Inflammatory macrophage (primary cell): ENCODE measurements at places on chromosomes 13 and 19.

DNA sequence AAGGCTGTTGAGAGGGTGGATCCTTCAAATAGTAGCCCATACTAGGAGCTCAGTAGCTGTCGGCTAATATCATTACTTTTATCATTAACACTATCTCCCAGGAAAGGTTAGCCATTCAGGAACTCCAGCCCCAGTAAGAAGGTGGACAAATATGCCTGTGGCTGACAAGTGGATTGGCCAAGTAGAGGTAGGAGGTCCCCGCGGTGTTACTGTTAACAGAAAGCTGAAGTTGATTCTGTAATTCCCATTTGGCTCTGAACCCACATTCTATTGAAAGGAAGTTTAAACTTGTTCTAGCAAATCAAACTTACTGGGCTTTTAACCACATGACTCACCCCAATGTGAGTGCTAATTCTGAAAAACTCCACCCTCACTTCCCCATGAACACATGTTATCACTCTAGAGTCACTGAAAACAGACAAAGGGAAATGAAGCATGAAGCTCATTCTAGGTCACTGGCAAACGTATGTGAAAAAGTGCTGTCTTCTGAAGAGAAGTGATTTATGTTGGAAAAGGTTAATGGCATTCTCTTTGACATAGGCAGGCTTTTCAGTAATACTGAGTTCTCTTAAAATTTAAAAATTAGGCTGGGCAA is 273.5 kb downstream of the FGF14 start:
- DNase-seq = peak; percentile 4

GRCh38 chr13:90205911-90206310 is 1141.6 kb upstream of the MIR17HG start:
- DNase-seq = no peak

DNA sequence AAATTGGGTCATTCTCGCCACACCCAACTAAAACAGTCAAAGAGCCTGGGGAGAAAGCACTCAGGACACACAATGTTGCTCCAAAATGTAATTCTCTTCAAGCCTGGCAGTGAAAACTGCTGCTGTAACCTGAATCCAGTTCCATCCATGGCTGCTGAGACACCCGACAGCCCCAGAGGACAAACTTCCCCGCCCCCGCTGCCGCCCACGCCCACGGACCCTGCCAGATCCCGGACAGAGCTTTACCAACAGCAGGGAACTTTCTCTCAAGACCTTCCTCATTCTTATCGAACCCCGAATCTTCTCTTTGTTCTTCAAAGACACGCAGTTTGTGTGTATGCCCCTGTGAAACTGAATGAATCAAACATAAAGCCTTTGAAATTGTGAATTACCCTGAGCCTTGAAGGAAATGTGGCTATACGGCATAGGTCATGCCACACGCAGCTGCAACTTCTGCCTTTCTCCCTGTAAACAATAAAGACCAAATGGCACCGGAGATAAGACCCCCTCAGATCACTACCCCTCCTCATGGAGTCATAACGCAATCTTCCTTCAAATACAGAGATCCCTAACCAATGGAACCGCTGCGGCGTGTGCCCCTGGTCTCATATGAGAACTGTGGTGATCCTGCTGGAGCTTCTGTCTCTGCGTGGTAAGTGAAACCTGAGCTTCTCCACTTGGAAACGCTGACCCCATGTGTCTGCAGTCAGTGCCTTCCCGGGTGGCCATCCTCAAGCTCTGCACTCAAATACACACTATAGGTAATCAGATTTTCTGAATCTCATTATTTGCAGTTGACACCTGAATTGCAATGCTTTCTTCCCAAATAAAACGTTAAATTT is 4.8 kb upstream of the LAMP1 start:
- peak; percentile 64 for DNase-seq

DNA sequence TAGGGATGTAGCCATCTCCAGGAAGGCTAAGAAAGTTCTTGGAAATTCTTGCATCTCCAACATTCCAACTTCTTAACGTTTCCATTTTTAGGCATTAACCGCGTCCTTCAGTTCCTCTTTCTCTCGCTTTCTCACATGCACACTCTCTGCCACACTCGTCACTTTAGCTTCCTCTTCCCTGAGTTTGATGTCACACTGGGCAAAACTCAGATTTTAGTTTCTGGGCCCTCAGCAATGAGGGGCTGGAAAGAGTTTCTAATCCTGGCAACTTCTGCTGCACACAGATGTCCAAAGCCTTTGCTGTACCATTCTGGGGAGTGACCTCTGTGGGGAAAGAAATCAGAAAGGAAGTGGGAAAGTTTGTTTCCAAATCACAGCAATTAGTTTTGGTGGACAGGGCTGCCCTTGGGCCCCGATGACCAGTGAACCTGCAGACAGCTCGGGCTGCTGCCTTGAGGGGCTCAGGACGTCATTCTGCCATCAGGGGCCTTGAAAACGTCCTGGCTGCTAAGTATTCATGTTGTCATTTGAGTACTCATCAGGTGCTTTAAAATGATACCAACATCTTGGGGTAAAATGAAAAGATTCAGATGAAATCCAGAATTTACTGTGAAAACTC is 89.3 kb downstream of the KL start:
- DNase-seq = peak; percentile 59

GRCh38 chr13:80574113-80574850 is 233.4 kb upstream of the SPRY2 start:
- DNase-seq = no peak

DNA sequence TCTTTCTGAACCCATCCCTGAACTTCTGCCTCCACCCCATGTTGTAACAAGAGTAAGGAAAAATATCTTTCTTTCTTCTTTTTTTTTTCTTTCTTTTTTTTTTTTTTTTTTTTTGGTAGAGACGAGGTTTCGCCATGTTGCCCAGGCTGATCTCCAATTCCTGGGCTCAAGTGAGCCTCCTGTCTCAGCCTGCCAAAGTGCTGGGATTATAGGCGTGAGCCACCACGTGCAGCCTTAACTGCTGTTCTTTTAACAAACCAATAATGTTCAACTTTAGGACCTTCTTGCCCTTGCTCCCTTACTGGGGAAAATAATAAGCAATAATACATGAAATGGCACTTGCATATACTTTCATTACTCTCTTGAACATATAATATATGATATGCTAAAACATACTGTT is 19.6 kb downstream of the GPR183 start:
- no peak for DNase-seq

GRCh38 chr13:30572859-30573275 is 44.9 kb upstream of the USPL1 start:
- DNase-seq = peak; percentile 26

- peak; percentile 96 for DNase-seq
Measured at GRCh38 chr13:99496184-99497142, 4.8 kb upstream of the TM9SF2 start.

DNA sequence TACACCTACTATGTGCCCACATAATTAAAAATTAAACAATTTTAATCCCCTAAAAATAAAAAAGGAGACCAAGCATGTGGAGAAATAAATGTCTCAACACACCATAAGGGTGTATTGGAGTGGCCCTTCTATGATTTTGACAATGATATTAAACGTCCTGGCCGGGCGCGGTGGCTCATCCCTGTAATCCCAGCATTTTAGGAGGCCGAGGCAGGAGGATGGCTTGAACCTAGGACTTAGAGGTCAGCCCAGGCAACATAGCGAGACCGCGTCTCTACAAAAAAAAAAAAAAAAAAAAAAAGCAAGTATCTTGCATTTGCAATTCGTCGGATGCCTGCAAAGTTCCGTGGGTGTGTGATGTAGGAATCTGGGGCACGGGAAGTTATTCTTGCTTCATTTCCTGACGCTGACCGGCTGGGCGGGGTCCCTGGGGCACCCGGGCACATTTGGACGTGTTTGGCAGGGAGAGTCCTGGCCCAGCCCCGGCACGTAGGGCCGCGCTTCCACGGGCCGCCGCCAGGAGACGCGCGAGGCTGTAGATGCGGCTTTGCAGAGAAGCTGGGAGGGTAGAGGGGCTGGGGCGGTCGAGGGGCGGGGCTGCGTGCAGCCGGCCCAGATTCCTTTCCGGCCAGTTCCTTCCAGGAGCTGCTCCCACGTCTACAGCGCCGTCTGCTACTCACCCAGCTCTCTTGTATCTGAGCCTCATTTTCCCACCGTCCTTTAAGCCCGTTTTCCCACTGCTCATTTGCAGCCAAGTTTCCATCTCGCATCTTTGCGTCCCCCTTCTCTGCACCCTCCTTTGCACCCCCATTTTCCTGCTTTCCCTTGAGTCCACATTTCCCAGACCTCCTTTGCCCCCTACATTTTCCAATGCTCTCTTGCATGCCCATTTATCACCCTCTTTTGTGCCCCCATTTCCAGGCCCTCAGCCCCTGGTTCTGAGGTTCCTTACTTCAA is 2.2 kb upstream of the TSPAN16 start:
- peak; percentile 99 for DNase-seq

- no peak for DNase-seq
Measured at GRCh38 chr13:72317346-72318109, 409.9 kb downstream of the MZT1 start.

DNA sequence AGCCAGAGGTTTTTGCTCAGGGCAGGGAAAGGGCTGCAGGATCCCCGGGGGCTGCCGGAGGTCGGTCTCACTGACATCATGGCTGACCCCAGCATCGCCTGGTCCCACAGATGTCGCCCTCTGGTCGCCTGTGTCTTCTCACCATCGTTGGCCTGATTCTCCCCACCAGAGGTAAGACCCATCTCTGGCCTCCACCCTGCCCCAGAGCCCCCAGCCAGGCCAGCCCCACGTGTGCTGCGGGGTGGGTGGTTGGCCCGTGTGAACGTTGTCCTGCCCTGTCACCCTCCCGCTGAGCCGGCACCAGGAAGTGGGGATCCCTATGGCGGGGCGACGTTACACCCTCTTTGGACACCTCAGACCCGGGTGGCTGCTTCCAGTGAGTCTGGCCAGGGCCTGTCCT is 906 bp downstream of the FXYD5 start:
- DNase-seq = peak; percentile 41

- peak; percentile 87 for DNase-seq
Measured at GRCh38 chr13:27482983-27483382, 32.6 kb upstream of the MTIF3 start.

DNA sequence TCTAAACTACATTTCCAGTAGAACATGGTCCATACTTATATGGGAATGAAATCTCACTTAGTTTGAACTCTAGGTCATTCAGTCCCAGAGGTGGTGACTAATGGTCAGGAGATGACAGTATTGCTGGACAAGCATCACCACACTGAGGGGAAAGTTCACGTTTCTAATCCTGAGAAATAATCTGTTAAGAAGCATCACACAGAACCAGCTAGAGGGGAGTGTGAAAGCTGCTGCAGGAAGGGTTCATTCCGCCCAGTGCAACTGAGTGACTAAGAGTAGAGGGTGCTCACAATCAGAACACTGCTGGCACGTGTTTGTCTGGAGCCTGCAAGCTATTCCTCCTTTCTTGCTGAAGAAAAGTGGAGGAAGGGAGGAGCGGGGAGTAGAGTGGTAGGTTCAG is 2.7 kb downstream of the COL4A1 start:
- peak; percentile 3 for DNase-seq
